ENCODE measurements at places on chromosomes 11 and 22. TPM values are rescaled to one million over a fixed set of nuclear protein-coding genes. Genes with fewer than 3 reads are reported as not detected.

Gene CD82
- 272 TPM for total RNA-seq

Gene CDCA5
- 119 TPM for total RNA-seq

Gene KRTAP5-11
- total RNA-seq = not detected

Gene NXPE1
- total RNA-seq = not detected

Gene CLCF1
- total RNA-seq = 0.27 TPM

Gene FAM180B
- 0.11 TPM for total RNA-seq

Gene SCGB1A1
- total RNA-seq = not detected

Gene HTR3A
- total RNA-seq = not detected

Gene SPON1
- total RNA-seq = 0.41 TPM

Gene ANKK1
- 0.14 TPM for total RNA-seq

Gene OR51V1
- not detected for total RNA-seq

Gene MPPED1
- total RNA-seq = not detected

Gene USH1C
- not detected for total RNA-seq

Gene CNIH2
- total RNA-seq = 1.6 TPM

Gene GAS2
- 1.4 TPM for total RNA-seq

Gene DKK3
- not detected for total RNA-seq

Gene RFPL2
- total RNA-seq = not detected

Gene MRGPRF
- total RNA-seq = not detected

Gene TRIM51
- not detected for total RNA-seq

Gene TANGO2
- 22.8 TPM for total RNA-seq

Data from activated CD4-positive, alpha-beta T cell treated with anti-CD3 and anti-CD28 coated beads for 36 hours (primary cell).